HFFc6 (cell line): ENCODE measurements at places on chromosomes 1 and 21. TPM values are rescaled to one million over a fixed set of nuclear protein-coding genes. Genes with fewer than 3 reads are reported as not detected.

DNA sequence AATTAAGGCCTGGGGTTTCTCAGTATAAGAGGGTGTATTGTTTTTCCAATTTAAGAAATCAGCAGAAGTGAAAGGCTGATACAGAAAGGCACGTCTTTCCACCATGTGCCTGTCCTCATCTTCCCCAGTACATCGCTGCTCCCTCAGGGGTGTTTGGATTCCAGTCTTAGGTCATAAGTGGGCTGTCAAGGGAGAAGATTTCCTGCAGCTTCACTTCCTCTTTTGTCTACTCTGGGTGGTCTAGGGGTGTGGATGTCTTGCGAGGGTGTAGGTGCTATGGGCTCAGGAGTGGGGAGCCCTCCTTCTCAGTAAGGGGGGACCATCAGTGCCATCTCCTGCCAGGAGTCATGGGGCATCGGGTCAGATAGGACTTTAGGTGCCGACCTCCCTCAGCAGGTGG is 999.8 kb upstream of the NCAM2 start:
- DNase-seq, result no peak

DNA sequence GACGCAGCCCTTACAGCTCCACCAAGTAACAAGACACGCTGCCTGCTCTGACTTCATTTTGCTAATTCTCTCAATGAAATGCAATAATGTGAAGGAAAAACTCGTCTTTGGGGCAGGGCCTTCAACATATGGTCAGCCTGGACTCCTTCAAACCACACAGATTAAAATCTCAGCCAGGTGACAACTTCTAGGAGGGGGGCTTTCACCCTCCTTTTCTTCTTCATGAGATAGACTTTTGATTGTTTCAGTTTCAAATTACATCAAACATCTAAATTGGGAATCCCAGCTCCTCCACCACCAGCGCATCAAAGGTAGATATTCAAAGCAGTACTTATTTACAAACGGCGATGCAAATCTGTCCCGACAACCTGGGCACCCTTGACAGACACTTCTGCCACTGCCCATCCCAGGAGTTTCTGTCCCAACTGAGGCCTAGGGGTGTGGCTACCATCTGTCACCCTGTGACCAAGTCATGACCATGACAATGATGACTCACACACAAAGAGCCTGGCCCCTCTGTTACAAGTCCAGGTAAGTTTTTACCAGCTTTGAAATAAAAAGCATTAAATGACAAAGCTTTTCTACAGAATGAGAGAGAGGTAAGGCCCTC is 29.7 kb downstream of the SSBP3 start:
- no peak for DNase-seq

DNA sequence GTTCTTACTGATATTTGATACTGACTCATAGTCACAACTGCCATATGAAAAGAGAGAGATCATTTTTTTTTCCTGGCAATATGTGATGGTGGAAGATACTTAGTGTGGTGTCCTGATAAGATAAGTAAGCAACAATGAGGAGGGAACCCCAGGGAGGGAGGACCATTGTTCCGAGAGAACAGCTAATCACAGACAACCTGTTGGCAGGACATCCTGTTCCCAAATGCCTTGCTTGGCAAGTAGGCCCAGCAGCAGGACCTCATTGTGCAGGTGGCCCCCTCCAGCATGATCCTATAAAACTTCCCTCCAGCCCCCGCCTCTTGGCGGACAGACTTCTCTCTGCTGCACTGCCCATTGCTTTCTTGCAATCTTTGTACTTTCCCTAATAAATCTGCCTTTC is 329.4 kb upstream of the CHRM3 start:
- DNase-seq, result no peak

Gene IL20
- total RNA-seq, result not detected in 3 replicates

DNA sequence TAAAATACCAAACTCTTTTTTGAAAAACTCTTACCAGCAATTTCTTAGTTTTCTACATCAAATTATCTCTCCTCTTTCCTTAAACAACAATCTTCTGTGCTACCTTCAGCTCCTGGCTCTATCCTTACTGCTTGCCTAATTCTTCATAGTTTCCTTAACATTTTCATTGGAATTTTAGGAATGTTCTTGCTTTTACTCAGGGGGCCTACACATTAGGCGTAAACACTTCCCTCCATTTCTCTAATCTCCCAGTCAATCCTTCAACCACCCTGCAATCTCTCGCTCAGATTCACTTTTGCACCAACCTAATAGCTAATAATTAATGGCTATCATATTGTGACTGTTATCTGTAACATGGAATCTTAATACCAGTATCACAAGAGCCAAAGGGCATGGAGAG is 50.1 kb downstream of the ADAMTS5 start:
- DNase-seq, result no peak

GRCh38 chr1:68232289-68233148 is at the start of gene WLS:
Gene WLS, minus strand, starts transcription at chr1:68232523. Its CDS starts 224 bp downstream, at chr1:68232299.
- peak; percentile 58 for DNase-seq

DNA sequence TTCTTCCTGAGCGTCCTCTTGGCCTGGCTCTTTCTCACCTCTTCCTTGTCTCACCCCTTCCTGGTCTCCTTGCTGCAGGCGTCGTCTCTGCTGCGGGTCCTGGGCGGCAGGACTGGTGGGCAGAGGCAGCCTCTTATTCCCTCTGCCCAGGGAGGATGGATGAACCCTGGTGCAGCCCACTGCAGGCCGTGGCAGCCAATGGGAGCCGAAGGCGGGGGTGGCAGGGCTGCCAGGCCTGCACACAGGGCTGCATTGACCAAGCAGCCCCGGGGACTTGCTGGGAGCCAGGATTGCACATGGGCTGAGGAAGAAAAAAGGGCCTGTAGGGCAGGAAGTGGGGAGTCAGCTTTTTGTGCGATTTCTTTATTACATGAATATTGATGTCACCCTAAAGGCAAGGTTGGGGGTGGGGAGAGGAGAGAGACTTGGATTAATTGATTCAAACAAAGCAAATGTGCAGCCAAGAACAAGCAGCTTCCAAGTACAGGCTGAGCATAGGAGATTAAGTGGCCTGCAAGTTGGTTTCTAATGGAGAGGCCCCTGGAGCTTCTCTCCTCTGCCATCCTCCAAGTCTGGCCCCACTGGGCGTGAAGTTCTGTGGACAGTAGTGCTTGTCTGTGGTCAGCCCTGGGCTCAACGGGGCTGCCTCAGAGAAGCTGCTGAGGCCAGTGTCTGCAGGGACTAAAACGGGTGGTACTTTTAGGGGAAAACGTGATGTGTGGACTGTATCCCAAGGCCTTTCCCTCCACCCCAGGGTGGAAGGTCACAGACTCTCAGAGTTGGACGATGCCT is at the start of gene S100B:
Gene S100B (minus strand): TSS at position 108 of the 792 bp plus-strand sequence. CDS start 2,667 bp downstream, outside the sequence.
- DNase-seq, result no peak

DNA sequence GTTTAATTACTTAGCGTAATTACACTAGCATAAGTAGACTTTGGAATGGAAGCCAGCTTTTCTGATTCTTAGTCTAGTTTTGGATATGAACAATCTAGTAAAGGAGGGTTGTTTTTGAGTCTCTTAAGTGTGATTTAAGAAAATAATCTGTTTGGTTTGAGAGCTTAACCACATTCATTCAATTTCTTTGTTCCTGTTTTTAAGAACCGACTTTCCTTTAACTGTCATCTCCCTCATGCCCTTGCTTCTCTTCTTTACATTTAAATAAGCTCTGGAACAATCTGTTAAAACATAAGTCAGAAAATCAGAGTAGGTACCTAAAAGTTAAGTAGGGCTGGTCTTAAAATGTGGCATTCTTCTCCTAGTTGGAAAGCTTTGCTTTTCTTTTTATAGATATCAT is 27.7 kb downstream of the CDC42 start:
- DNase-seq, result no peak

DNA sequence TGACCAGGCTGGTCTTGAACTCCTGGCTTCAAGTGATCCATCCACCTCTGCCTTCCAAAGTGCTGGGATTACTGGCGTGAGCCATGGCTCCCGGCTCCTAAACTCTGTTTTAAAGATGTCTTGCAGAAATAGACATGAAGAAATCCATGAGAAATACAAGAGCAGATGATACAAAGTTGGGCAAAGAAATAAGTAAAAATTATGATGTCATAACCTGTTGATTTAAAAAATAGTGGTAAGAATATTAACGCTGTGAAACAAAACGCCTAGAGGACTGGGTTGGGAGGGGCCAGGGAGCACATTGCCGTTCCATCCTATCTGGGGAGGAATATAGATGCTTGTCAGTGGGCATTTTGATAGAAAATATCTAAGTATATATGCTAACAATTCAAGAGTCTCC is 1.2 kb upstream of the ITGB2 start:
- no peak for DNase-seq

Gene PTAFR
- 0.24 to 0.43 TPM (median 0.41 TPM) in 3 replicates for total RNA-seq
